HT1080 (cell line): ENCODE measurements at places on chromosomes 2 and 18.
A peak's percentile ranks its signal among the peaks of the same experiment; 100 is the strongest.

DNA sequence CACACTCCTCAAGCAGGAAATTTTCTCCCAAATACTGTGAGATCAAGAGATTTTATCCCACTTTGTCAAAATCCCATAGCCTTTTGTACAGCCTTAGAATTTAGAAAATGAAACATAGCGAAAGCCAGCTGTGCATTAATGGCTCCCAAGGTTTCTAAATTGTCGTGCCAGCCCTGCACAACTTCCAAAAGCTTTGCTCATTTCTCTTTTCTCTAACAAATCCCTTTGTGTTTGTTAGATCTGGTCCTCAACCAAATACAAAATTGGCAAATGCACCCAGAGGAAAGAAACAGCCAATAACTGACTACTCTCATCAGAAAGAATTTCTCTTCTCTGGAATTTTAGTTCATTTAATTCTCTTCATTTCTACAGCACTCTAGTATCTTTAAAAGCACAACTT, 361.1 kb downstream of the INSIG2 start:
- DNase-seq, result no peak

DNA sequence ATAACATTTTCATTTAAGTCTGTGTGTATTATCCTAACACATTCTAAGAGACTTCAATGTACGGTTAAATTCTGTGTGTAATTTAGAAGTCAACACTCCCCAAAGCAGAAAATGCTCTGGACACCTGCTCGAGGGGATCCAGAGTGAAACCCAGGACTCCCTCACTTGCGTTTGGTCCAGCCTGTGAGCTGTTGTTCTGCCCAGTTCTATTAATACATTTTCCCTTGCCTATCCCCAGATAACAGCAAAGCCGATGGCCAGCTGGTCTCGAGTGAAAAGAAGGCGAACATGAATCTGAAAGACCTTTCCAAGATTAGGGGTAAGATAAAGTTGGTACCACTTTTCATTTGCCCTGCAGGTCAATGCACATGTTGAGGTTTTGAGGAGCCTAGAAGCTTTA, 31.0 kb upstream of the SP100 start:
- no peak for DNase-seq

GRCh38 chr2:54666131-54666633, 57.3 kb upstream of the EML6 start:
- DNase-seq, result peak; percentile 71

DNA sequence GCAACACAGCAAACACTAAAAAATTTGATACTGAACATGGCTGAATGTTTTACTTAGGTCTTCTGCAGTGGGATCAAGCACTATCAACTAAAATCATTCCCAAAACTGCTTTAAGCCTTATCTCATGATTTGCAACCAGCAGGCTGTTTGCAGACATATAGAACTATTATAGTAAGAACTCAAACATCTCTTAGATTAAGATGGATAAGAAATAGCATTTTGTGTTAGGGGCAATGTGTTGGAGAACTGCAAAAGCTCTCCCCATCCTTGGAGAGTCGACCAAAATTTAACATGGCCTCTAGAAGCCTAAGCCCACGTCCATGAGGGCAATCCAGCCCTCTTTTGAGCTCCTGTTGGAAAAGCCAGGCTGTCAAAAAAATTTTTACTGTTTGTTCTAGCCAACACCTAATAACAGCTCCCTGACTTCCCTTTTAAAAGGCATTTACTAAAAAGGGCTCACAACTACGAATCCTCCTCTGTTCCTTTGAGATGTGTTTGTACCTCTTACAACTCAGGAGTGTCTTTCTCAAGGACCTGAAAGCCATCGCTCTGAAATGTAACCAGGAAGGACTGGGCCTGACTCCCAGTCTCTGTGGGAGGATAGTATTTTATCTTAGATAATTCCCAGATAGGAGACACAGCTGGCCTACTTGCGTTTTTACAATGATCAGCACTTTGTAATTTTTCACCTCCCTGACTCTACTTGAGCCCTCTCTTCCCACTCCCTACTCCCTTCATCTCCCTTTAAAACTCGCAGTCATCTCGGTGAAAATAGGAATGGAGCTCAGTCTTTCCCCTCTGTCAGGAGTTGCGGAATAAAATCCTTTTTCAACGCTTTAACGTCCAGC, 1.4 kb downstream of the KRCC1 start:
- DNase-seq, result no peak
